ENCODE measurements at places on chromosomes 5 and 9.

GRCh38 chr5:16737620-16738364, 121.0 kb upstream of the RETREG1 start:
- DNase-seq: no peak

- DNase-seq: no peak
Measured at GRCh38 chr5:22850981-22851380, 2.2 kb downstream of the CDH12 start.

DNA sequence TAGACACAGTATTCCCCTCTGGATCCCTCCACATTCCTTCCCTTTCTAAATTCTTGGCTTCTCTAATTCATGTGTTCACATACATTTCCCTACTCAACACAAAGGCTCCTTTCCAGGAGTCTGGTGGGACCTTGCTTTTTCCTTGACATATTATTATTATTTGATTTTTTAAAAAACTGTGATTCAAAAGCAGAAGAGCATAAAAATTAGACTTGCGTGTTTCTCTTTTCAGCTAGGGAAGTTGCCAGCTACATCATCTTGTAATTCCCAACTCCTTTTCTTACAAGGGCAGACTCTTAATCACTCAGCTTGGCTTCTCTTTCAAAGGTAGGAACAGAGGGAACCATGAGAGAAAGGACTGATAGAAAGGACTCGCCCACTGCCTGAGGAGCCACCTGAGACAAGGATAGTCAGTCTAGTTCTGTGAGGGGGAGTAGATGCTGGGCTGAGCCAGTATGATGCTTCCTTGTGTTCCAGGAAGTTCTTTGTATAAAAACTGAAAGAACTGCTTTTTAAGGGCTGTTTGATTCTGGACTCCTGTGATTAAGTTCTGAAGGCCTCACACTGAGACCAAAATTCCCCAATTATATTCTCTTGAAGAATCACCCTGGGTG, 51.0 kb upstream of the DPYSL3 start:
- no peak for DNase-seq

- DNase-seq: no peak
Measured at GRCh38 chr9:5633243-5633642, 4.3 kb downstream of the RIC1 start.

DNA sequence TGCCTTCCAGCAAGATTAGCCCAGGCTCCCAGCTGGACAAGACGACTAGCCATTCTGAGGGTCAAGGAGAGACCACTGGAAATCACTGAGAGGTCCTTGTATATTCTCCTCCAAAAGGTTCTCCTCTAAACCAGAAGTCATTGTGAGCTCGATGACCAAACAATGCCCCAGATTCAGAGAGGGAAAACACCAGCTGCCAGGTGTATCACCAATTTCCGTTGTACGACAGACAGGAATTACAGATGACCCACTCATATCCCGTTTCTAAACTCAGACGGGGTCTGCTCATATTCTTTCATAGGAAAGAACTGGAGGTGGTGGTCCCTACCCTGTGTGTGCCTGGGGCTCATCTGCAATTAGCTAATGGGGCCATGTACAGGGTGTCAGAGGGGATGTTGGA, 14.2 kb downstream of the FAXDC2 start:
- DNase-seq: no peak

GRCh38 chr5:149581192-149581861, at the start of gene ARHGEF37:
Gene ARHGEF37, plus strand, starts transcription at chr5:149581498. Its CDS starts 16,272 bp downstream, at chr5:149597770.
- peak; percentile 34 for DNase-seq

- no peak for DNase-seq
Measured at GRCh38 chr9:111902391-111903139, 6.0 kb downstream of the UGCG start.

DNA sequence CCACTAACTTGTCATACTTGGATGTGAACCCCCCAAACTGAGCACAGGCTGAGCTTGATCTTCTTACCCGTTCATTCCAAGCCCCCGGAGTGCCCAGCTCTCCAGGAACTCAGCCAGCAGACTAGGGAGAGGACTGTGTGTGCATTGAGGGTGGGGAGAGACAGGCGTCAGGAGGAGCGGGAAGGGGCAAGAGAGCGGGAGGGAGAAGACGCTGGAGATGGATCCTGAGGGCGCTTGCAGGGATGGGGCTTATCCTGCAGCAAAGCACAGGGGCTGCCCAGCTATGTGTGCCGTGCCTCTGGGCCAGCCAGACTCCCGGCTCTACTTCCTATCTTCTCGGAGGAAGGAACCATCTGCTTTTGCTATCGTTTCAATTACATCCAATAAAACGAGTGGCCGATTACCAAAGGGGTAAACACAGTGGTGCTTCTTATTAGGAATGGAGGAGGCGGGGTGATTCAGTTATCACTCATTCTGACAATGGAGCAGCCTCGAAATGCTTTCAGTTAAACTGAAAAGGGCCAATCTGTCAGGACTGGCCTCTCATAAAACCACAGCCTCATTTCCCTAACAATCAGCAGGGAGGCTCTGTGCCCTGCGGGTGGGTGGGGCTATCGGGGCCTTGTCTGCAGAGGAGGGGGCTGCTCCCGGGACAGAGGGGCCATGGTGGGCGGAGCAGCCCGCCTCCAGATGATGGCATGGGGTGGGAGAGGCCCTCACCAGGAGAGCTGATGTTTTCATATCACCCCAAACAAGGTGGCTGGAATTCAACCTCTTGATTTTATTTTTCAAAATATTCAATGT, 168.2 kb downstream of the DAB2IP start:
- DNase-seq: no peak

GRCh38 chr9:14887149-14887548, 23.1 kb downstream of the FREM1 start:
- no peak for DNase-seq

GRCh38 chr5:62197697-62198096, 108.3 kb upstream of the KIF2A start:
- DNase-seq: no peak

DNA sequence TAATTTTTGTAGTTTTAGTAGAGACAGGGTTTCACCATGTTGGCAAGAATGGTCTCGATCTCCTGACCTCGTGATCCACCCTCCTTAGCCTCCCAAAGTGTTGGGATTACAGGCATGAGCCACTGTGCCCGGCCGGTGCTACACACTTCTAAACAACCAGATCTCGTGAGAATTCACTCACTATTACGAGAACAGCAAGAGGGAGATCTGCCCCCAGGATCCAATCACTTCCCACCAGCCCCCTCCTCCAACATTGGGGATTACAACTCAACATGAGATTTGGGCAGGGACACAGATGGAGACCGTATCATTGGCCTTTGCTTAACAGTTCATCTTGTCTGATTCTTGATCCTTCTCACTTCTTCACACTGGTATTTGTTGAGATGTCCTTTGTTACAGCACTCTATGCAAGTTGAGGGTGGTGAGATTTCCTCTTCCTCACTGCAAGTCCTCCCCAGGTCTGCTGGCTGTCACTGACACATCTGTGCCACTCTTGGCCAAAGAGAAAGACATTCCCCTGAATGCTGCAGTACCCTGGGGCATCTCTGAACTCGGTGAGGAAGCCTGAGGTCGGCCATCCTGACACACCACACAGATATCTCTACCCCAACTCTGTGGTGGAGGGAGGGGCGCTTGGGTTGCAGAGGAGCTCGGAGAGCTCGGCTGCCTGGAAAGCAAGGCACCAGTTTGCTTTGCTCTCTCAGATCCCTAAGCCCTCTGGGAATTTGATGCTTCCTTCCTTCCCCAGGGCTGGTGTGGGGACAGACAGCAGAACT, 4.2 kb upstream of the SUB1 start:
- DNase-seq: no peak

- no peak for DNase-seq
Measured at GRCh38 chr5:22591461-22591860, 261.7 kb downstream of the CDH12 start.

DNA sequence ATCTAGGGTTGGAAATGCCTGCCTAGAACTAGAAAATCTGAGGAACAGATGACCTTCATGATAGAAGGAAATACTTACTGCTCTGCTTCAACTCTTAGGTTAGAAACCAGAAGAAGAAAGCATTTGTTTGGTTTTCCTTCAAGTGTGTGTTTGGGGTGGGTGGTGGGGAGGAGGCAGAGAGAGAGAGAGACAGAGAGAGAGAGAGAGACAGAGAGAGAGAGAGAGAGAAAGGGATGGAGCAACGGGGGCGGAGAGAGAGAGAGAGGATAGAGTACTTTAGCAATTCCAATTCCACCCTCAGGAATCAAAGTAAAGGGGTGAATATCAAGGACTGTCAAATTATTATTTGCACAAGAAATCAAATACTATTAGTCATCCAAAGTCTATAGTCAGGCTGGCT, 29.2 kb upstream of the GCNT4 start:
- no peak for DNase-seq

DNA sequence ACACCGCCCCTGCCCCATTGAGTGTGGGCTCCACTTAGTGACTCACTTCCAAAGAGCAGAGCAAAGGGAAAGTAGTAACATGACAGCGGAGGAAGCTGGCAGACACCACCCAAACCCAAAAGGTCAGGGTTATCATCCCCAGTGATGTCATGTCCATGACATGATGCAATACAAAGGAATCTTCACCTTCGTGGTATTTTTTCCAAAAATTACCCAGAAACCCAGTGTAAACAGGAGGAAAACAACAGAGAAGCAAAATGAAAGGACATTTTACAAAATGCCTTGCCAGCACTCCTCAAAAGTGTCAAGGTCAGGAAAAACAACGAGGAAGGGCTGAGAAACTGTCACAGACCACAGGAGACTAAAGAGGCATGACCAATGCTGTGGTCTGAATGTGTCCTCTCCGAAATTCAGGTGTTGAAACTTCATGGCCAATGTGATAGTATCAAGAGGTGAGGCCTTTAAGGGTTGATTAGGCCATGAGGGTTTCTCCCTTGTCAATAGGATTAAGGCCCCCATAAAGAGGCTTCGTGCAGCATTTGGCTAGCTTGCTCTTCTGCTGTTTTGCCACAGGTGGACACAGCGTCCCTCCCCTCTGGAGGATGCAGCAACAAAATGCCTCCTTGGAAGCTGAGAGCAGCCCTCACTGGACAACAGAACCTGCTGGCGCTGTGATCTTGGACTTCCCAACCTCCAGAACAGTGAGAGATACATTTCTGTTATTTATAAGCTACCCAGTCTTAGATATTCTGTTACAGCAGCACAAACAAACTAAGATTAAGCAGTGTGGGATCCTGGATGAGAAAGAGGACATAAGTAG, 30.5 kb upstream of the MED10 start:
- no peak for DNase-seq

DNA sequence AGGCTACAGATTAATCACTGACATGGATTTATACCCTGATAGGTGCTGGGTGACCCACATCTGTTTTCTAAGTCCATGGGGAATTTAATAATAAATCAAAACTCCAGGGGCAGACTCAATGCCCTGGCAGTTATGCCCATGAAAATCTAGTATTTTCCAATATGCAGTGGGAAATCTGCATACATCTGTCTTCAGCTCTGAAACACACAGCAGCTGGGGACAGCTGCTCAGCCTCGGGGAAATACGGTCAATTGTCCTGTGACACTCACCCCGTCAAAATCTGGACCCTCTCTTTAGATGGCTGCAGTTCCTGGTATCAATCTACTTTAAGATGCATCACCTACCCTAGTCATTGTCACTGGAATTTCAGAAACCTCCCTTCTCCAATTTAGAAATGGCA, 12.7 kb upstream of the C1QTNF3 start:
- DNase-seq: no peak

GRCh38 chr5:134874831-134875655, 872 bp downstream of the TXNDC15 start:
- DNase-seq: no peak

- no peak for DNase-seq
Measured at GRCh38 chr5:79191457-79191856, 44.5 kb upstream of the JMY start.

Data from stimulated activated CD4-positive, alpha-beta T cell treated with anti-CD3 and anti-CD28 coated beads, Interleukin-15, amount 100 ng/mL, for 1 hour (primary cell).